CD4-positive, alpha-beta T cell treated with Interleukin-6 at 100 ng/mL for 8 hours (primary cell): ENCODE measurements at places on chromosomes 13 and 19.

GRCh38 chr13:41465241-41465847, 8.0 kb downstream of the RGCC start:
- DNase-seq, result peak; percentile 93

DNA sequence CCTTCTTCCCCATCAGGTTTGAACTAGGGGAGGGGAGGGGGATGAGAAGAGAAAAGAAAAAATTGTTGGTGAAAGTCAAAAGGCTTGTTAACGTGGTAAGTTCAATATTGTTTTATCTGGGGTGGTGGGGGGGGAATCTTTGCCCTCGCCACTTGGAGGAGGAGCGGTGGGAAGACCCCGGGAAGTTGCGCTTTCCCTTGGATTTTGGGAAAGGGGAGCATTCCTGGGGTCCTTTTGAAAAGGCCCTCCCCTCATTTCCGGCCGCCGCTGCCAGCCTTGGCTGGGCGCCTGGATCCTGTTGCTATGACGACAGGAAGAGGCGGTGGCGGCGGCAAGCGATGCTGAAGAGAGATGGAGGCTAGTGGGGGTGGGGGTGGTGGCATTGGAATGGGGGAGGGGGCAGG, 4.6 kb upstream of the CACNG8 start:
- DNase-seq, result no peak

- DNase-seq, result peak; percentile 17
These were observed 41.5 kb downstream of the ZNF682 start for GRCh38 chr19:19997656-19998268.

DNA sequence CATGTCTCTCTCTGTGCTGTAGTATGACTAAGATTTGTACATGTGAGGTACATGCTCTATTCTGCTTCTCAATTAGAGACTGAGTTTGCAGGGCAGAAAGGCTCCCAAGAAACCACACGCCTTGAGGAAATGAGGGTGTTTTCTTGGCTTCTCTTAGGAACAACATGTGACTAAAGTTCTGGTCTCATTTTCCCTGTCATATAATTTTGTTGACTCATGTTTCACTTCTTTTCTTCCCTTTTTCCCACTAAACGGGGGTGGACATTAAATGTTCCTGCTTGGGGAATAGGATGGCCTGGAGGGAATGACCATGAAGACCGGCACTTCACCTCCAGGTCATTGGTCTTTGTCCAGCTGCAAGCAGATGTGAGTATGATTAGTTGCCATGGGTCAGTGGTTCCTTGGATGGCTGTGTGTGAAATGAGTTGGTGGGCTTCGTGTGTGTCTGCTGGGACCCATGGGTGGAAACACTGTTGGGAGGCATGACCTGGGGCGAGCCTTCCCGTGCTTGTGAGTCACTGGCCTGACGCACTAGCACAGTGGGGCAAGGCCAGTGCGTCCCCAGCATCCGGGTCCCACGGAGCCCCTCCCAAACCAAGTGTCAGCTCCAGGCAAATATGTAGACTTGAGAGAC, 56.6 kb downstream of the COL4A1 start:
- no peak for DNase-seq

DNA sequence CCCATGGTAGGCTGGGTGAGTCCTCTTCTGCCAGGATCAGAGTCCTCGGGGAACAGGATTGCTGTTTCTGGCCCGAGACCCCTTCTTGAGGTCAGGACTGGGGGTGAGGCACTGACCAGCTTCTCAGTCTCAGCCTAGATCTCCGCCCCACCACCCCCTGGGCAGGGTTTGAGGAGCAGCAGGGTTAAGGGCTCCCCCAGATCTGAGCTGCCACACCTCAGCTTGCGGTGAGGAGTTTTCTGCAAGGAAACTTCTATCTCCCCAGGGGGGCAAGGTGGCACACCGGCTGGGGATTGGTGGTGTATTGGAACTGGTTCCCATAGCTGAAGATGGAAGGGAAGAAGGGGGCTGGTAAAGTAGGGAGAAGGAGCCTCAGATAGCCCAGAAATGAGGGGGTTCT, 19.5 kb downstream of the CHST8 start:
- no peak for DNase-seq

- peak; percentile 91 for DNase-seq
These were observed at the start of gene MYDGF for GRCh38 chr19:4669723-4670480. TSS of gene MYDGF (minus strand) at chr19:4670342. CDS start at chr19:4670334, 8 bp downstream.

- no peak for DNase-seq
These were observed 9.5 kb downstream of the POU4F1 start for GRCh38 chr13:78593652-78594455.

- no peak for DNase-seq
These were observed 1341.2 kb upstream of the SPRY2 start for GRCh38 chr13:81682081-81682630.

DNA sequence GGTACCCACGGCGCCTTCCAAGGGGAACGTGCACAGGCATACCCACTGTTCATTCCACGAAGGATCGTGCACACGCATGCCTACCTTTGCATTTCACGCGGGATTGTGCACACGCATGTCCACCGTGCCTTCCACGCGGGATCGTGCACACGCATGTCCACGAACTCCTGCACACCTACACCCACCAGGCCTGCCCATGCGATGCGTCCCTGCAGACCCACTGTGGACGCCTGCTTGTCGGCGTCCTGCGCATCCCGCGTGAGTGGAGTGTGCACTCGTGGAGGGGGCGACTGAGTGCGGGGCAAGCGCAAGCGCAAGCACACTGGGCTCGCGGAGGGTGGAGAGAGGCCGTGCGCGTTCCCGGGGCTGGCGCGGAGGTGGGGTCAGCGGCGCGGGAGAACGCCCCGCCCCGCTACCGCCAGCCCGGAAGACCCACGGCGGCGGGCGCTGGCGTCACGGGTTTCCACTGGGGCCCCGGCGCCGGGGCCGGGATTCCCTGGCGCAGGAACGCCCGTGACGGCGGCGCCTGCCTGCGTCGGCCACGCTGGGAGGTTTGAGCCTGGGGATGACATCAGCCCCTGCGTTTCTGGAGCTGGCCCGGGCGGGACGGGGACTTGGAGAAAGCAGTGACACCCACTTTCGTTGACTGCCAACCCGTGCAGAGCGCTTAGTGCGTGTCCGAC, 18.7 kb downstream of the GADD45B start:
- peak; percentile 27 for DNase-seq

DNA sequence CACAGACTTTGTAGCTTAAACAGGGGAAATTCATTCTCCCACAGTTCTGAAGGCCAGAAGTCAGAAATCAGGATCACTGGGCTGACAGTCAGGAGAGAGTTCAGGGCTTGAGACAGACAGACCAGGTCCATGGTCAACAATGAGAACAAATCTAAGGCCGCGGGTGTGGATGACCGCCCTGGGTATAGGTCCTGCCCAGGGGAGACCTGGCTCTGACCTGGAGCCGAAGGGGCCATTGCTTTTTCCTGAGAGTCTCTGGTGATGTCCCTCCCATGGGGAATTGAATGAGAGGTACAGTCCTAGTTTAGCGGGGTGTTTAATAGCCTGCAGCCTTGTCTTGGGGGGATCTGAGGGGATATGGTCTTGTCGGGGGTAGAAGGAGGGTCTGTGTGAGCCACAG, 25.2 kb upstream of the FBL start:
- no peak for DNase-seq

- peak; percentile 82 for DNase-seq
These were observed 33.9 kb upstream of the CEACAM21 start for GRCh38 chr19:41541990-41542584.

GRCh38 chr13:40026741-40027140, 371.3 kb downstream of the COG6 start:
- DNase-seq, result no peak

DNA sequence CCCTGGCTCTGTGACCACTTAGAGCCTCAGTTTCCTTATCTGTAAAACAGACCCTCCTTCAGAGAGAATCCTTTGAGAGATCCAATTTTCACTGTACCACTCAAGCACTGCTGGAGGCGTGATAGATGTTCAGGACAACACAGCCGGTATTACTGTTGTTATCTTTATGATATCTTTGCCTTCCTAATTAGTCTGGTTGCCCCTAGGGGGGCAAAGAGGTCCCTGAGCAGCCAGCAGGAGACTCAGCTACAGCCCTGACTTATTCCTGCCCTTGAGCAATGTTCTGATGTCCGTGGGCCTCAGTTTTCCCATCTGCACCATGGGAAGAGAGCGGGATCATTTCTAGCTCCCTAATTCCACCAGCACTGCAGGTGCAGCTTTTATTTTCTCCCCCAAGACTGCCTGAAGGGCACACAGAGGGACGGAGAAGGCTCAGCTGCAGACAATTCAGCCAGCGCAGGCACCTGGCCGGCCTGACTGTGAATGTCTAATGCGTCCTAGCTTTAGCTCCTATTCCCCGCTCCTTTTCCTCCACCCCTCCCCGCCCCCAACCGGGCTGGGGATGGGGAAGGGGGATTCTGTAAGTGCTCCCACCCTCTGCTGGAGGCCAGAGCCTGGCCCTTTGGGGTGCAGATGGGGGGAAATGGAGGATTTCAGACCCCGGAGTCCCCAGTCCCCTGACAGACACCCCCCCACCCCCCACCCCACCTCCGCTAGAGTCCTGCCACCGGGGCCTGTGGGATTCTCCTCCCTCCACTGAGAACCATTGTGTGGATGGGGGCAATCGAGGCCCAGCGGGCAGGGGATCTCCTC, 16.2 kb downstream of the TLE5 start:
- no peak for DNase-seq

DNA sequence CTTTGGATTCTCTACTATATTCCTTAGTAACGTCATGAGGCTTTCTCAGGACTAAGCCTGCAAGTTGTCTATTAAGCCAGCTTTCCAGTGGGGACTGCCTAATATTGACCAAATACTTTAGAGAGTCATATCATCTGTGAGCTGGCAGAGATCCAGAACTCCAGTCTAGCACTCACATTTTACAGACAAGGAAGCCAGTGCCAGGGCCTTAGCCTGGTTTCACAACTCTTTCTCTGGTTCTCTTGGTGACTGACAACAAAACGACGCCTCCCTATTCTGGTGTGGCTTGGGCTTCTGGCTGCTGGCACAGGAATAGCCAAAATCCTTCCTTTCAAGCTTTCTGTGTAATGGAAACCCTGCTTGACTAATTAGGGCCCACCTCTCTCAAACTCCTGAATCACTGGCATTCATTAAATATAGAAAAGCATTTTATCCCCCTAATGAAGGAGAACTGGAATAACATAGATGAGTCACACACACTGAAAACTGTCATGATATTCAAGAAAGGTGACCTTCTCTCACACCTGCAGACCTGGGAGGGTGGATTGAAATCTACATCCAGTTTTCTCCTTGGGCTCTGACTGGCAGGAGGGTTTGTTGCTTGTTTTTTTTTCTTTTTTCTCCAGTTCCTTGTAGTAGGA, 75.2 kb upstream of the UBL3 start:
- DNase-seq, result no peak

GRCh38 chr19:5585461-5586299, 17.9 kb upstream of the TINCR start:
- DNase-seq, result peak; percentile 22

GRCh38 chr19:33471111-33471996, 50.2 kb downstream of the PEPD start:
- DNase-seq, result no peak

DNA sequence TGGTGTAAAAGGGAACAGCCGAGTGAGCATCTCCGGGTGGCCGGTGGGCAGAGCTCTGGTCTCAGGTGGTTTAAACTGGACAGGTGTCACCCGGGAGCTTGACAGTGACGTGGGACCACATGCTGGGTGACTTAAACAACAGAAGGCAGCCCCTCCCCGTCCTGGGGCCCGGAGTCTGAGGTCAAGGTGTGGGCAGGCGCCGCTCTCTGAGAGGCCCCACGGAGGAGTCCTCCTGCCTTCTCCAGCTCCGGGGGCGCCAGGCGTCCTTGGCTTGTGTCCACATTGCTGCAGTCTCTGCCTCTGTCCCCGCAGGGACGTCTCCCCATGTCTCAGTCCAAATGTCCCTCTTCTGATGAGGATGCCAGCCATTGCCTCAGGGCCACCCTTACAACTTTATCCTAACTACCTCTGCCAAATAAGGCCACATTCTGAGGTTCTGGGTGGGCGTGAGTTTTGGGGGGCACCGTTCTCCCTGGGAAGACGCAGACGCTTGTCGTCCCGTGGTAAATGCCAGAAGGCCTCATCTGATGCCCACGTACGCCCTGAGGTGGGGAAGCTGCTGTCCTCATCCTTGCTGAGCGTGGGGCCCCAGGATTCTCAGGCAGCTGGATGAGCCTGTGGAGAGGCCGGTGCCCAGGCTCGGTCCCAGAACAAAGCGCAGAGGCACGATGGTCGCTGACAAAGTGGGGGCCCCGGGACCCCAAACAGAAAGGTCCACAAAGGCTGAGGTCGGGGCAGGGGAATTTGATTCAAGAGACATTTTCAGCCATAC, 12.9 kb downstream of the GZMM start:
- no peak for DNase-seq

DNA sequence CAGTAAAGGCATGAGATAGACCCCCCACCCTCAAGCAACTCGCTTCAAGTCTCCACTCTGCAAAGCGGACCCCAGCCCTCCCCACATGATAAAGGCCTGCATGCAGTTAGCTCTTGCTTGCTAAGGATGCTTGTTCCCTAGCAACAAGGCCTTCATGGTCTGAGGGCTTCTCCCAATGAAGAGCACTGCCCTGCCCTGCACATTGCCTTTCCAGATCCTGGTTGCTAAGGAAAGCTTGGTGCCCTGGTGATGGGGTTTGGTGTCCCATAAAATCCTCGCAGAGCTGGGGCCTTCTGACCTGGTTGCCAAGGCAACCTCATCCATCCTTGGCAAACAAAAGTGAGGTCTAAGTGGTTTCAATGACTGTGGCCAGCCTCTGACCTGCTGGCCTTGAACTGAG, 6.0 kb downstream of the DBP start:
- DNase-seq, result no peak

- DNase-seq, result no peak
These were observed at the start of gene IFNL1 for GRCh38 chr19:39296055-39296645. TSS of gene IFNL1 (plus strand) at chr19:39296407. CDS start at chr19:39296422, 15 bp downstream.

GRCh38 chr19:45878043-45878794, 7.7 kb downstream of the IRF2BP1 start:
- no peak for DNase-seq

DNA sequence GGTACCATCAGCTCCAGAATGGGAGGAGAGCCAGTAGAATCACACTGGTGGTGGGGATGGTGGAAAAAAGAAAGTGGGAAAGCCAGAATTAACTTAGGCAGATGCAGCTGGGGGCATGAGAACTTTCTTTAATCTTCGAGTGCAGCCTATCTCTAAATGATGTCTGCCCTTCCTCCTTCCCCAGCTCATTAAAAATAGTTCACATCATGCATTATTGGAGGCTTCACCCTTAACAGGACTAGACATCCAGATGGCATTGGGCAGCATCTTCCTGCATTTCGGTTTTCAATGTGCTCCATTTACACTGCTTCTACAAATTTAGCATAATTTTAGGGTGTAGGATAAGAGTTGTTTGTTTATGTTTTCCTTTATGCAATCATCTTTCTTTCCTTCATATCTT, 272.8 kb downstream of the COG6 start:
- DNase-seq, result no peak

DNA sequence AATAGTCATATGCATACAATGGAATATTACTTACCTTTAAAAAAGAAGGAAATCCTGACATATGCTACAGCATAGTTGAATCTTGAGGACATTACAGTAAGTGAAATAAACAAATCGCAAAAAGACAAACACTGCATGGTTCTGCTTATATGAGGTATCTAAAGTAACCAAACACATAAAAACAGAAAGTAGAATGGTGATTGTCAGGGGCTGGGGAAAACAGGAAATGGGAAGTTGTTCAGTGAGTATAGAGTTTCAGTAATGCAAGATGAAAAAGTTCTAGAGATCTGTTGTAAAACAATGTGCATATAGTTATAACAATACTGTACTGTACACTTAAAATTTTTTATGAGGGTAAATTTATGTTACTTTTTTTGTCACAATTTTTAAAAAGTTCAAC, 219.4 kb downstream of the KLF5 start:
- no peak for DNase-seq
